AG04449 (cell line): ENCODE measurements at places on chromosomes 6 and 20.
A peak's percentile ranks its signal among the peaks of the same experiment; 100 is the strongest.

- no peak for DNase-seq
These were observed 354.5 kb upstream of the SLC35B3 start for GRCh38 chr6:8789878-8790277.

DNA sequence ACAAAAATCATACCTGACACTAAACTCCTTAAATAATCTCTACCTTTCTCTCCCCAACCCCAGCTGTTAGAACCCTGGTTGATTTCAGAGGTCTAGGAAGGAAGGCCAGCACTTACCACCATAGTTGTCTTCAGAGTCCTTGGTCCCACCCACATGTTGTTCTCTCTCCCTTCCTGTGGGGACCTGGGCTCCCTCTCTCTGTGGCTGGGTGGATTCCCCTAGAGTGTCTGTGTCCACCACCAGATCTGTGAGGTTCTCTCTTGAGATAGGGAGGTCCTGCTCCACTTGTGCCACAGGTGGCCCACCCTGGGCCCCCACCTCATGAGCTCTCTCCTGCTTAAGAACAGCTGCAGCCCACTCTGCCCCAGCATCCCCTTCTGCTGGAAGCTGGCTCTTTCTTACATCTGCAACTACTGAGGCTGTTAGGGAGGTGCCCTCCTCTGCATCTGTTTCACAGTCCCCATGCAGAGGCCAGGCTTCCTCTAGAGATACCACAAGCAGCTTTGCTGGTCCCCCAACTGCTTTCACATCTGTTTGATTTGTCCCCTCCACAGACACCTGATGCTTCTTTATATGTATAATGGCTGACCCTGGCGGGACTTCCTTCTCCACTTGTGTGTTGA is 5.2 kb downstream of the MDC1 start:
- no peak for DNase-seq

DNA sequence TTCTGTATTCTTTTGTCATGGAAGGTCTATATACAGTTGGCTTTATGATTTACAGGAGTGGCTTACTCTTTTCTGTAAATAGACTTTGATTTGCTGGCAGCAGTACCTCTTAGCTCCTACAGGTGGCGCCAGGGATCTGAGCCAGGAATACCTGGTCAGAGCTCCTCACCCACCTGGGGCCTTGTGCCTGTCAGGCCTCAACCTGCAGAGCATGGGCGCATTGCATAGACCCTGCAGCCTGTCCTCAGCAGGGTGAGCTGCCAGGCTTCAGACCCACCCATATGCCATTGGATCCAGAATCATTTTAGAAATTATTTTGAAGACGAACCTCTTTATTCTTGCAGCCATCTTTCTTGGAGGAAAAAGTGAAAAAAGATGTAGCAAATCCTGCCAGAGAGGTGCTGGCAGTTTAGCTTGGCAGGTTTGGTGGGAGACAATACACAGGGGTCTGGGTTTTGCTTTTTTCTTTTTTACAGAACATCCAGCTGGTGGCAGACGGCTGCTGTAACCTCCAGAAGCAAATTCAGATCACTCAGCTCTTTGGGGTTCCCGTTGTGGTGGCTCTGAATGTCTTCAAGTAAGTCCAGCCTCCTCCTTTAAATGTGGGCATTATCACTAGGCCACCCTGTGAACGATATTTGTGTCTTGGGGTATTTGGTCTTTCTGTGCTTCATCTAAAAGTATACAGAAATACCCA is 149.1 kb downstream of the MTHFD1L start:
- no peak for DNase-seq

GRCh38 chr20:44643596-44644229 is 7.8 kb downstream of the ADA start:
- DNase-seq, result peak; percentile 28

DNA sequence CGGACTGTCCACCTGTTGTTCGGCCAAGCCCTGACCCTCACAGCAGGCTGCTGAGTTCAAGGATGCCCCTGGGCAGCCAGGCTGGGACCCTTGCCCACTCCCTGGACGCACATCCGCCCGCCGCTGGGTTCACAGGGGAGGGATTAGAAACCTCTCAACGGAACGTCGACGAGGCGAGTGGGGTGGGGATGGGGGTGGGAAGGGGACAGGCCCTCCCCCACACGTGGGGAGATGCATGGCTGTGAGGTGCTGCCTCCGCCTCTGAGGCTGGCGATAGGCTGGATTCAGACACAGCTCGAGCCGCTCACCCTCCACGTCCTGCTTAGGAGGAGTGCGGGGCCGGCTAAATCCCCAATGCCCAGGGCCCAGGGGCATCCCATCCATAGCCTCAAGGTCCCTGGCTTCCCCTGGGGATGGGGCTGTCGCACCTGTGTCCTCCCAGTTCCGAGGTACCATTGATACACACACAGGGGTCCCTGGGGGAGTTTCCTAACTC is 90.6 kb upstream of the BHLHE23 start:
- DNase-seq, result no peak

DNA sequence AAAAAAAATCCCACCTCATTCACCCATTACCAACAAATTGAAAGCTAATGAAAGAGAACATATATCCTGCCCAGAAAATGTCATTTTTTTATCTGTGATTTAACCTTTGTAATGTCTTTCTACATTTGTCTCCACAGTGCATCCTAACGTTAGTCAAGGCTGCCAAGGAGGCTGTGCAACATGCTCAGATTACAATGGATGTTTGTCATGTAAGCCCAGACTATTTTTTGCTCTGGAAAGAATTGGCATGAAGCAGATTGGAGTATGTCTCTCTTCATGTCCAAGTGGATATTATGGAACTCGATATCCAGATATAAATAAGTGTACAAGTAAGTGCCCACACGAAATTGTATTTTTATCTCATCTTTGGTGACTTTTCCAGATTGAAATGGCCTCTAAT is 30.0 kb downstream of the RSPO3 start:
- no peak for DNase-seq

- DNase-seq, result no peak
These were observed 4.6 kb upstream of the LSM14B start for GRCh38 chr20:62117658-62118057.

GRCh38 chr20:23255716-23256385 is 94.7 kb upstream of the NXT1 start:
- DNase-seq, result no peak

DNA sequence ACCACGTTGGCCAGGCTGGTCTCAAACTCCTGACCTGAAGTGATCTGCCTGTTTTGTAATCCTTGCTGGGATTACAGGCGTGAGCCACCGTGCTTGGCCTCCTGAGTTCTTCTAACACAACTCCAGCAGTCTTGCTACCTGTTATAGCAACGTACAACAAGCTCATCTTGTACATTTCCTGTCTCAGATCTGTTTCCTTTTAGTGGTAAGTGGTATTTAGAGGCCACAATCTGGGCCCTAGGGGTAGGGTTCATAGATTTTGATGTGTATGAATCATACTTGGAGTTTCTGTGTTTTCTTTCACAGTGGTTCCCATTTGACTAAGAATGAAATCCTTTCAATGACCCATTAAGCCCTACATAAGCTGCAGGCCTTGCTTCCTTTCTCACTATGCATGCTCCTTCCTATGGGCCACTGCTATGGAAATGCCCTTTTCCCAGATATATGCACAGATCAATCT is 27.1 kb upstream of the SYNCRIP start:
- no peak for DNase-seq

DNA sequence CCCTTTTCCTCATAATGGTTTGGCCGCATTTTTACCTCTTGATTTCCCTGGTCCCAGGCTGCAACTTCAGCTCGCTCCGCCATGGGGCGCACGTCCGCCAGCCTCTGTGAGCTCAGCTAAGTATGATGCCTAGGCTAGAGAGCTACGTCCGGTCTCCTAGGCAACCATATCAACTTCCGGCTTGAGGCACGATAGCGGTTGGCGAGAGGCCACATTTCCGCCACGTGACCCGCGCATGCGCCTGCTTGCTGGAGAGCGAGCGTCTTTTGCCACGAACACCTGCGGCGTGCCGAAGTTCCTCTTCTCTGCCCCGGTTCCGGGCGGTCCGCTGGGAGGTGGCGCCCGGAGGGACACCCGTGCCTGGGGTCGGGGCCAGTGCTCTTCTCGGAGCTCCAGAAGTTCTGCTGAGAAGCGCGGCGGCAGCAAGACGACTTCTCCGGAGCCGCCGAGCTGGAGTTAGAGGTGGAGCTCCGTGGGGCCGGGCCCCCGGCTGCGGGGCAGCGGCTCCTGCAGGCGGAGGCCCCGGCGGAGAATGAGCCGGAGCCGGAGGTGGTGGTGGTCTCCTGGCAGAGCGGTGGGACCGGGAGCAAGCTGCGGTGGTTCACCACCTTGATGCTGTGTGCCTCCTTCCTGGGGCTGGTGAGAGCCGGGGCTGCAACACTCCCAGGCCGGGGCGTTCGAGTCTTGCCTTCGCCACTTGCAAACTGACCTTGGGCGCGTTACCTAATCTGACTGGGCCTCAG is 172.0 kb downstream of the SLC16A10 start:
- DNase-seq, result peak; percentile 94

- no peak for DNase-seq
These were observed 139.4 kb upstream of the HMGN3 start for GRCh38 chr6:79373880-79374279.

- DNase-seq, result no peak
These were observed 52.4 kb upstream of the TINAG start for GRCh38 chr6:54255886-54256285.

DNA sequence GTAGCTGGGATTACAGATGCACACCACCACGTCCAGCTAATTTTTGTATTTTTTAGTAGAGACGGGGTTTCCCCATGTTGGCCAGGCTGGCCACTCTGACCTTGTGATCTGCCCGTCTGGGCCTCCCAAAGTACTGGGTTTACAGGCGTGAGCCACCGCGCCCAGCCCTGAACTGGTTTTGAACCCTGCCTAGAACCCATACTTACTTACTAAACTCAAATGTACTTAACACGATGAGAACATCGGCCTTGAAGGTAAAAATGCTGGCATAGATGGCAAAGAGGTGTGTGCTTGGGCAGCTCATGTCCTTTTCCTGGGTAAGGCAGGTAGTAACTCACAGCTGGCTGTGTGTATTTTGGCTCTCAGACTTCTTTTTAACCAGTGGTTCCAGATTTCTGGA is 3.2 kb upstream of the ARMC12 start:
- no peak for DNase-seq

- DNase-seq, result no peak
These were observed 244.7 kb upstream of the BTBD3 start for GRCh38 chr20:11672959-11673358.

GRCh38 chr6:83198486-83199172 is 5.5 kb downstream of the RWDD2A start:
- no peak for DNase-seq

GRCh38 chr6:164628302-164628931 is 681.0 kb downstream of the C6orf118 start:
- DNase-seq, result no peak

DNA sequence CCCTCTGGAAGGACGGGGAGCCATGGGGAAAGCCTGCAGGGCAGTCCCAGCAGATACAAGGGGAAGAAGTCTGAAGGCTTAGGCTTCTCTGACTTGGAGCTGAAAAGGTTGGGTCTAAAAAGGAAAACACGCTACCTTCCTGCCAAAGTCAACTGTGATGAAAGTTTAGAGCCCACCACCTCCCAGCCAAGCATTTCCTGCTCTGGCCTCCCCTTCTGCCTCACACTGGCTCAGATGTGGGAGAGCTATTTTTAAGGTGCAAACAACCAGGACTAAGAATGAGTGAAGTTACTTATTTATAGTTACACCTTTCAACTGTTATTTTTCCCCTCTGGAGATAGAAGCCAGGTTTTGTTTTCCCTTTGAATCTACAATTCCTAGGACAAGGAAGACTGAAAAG is 21.2 kb downstream of the NEDD9 start:
- no peak for DNase-seq

DNA sequence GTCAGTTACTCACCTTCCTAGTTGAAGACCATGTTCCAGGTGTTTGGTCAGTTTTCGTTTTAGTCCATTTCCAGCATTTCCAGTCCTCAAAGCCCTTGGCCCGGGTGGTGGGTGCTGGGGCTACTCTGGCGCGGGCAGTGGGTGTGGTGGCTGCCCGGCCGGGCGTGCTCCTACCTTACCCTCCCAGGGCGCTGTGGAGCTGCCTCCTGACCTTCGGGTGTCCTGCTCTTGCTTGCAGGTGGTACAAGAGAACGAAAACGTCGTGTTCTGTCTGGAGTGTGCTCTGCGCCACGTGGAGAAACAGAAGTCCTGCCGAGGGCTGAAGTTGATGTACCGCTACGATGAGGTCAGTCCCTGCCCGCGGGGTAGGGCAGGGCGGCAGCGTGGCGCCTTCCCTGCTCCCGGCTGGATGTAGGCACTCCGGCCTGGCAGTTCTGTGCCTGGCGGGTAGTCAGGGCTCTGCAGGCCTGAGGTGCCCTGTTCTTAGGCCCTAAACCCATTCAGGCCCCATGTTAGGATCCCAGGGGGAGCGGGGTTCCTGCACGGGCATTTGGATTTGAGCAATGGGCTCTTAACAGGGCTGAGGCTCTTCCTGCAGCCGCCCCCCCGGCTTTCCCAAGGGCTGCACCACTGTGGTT is 145.8 kb downstream of the DTNBP1 start:
- no peak for DNase-seq

GRCh38 chr6:84772428-84773132 is 8.2 kb upstream of the TBX18 start:
- no peak for DNase-seq

GRCh38 chr20:17822039-17822438 is 122.3 kb downstream of the BANF2 start:
- DNase-seq, result no peak

DNA sequence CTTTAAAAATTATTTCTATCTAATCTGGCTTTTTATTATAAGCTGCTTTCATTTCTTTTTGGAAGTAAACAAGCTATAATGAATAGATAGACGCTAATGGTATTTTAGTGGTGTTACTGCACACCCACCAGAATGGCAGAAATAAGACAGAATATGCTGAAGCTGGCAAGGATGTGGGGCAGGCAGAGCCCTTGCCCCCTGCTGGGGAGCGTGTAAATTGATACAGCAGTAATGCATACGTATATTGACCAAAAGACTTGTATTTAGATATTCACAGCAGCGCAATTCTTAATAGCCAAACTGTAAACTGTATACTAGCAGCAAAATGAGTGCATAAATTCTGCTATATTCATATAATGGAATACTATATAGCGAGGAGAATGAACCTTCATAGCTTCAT is 35.3 kb downstream of the TMEM181 start:
- no peak for DNase-seq

DNA sequence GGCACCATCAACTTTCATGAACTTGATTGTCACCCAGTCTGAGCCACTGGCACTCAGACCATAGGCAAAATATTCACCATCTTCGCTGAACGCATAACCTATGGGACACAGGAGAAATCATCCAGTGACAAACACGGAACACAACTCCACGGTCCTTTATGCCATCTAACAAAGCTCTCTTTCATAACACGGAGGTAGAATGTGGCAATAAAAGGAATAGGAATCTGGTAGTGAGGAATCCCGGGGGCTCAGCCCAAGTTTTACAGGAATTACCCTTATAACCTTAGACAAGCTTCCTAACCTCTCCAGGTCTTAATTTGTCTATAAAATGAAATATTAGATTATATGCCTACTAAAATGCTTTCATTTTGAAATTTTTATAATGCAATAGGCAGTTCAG is 29.4 kb downstream of the PREP start:
- no peak for DNase-seq

- DNase-seq, result no peak
These were observed 235.9 kb upstream of the SUPT3H start for GRCh38 chr6:45613656-45614055.

- DNase-seq, result no peak
These were observed 460.9 kb upstream of the KHDRBS2 start for GRCh38 chr6:62746968-62747367.

- DNase-seq, result no peak
These were observed 10.8 kb downstream of the UFL1 start for GRCh38 chr6:96532399-96532798.
